ENCODE measurements at places on chromosomes 2 and 18.

DNA sequence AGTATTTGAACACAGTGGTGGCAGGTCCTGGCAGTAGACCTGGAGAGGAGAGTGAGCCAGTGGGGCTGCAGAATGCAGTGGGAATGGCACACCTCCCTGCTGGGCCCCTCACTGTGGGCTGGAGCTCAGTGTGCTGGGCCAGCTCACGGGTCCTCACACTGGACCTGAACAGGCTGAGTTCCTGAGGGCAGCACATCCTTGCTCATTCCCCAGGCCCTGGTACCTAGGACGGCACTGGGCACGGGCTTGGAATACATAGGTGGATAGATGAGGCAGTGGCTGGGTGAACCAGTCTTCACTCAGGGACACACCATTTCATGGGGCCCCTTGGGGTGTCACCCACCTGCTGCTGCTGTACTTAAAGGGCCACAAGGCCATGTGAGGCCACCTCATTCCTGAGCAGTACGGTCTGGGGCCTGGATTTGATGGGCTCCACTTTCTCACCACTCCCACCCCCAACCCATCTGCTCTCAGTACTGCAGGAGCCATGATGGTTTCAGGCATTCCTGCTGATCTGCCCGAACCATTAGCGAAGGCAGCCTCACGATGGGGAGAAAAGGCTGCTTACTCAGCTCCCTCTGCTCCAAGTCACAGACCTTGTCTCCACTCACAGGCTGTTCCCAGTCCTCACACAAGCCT lies 4.2 kb downstream of the TMEM177 start:
- DNase-seq = no peak

- DNase-seq = no peak
Observed at GRCh38 chr18:48319801-48320638, 89.2 kb downstream of the ZBTB7C start.

- DNase-seq = no peak
Observed at GRCh38 chr2:39091543-39091942, 29.3 kb downstream of the SOS1 start.

DNA sequence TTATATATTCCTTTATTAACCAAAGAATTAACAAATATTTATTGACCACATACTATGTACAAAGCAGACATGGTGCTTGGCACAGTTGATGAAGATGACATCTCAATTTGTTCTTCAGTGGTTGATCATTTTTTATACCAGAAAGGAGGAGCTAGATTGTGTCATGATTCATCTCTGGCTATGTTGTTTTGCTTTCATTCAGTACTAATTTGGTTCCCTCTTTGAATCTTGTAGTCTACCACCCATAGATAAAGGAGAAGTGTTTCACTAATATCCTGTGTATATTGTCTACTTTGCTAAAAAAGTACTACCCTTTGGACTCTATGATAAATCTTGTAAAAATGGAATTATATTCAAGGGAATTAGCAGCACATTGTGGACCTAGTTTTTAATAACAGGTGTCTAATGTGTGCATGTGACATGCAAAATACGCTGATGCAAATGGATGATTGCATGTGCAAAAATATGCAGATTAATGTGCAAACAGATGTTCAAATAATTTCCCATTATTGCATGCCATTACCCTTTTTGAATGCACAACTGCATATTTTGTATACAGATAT lies 313.2 kb upstream of the ZEB2 start:
- no peak for DNase-seq

GRCh38 chr18:43592269-43592668 lies 315.0 kb upstream of the SYT4 start:
- no peak for DNase-seq

DNA sequence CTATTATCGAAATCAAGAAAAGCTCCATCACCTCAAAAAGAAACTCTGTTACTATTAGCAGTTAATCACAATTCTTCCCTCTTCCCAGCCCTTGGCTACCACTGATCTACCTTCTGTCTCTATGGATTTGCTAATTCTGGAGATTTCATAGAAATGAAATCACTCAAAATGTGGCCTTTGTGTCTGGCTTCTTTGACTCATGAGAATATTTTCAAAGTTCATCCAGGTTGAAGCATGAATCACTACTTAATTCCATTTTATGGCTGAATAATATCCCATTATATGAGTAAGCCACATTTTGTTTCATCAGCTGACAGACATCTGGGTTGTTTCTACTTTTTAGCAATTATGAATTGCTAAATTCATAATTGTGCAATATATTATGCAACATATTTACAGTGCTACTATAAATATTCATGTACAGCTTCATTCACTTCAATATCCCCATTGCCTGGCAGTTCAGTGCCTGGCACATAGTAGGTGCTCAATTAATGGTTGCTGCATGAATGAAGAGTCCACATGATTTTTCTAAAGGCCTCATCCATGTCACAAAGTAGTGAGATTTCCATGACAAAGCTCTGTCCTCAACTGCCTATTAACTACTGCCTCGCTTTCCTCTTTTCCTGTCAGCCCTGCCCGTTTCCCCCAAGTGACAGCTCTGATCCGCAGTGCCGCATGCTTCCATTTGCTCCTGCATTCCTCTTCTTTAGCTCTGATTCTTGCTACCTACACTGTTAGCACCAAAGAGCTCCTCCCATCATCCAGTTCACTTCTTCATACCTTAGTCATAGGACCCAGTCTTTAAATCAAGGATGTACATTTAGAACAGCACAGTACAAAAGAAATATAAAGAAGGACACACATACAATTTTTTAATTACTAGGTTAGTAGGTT lies 32.8 kb downstream of the CCDC93 start:
- no peak for DNase-seq

DNA sequence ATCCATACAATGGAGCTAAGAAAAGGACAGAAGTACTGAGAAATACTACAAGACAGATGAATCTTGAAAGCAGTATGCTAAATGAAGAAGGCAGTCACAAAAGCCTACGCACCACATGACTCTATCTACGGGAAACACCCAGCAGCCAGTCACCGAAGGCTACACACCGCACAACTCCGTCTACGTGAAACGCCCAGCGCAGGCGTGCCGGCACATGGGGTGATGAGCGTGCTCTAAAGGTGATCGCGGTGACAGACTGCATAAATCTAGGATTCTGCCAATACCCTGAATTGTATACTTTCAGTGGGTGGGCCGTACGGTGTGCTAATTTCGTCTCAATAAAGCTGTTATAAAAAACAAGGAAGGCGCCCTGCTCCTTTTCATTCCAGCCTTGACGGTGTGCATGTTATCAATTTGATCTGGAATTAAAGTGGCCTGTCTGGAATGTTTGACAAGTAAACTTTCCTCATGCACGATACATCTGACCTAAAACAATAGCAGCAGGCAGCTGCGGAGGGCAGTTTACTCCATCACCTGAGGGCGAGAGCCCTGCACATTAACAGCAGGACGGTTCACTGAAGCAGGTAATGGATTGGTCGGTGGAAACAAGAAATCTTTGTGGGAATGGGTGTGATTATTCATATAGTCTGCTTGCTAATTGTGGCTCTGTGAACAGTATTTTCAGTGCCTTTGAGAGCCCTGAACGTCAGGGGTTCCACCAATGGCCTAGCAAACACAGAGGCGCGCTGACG lies 86.2 kb upstream of the SALL3 start:
- DNase-seq = no peak

- DNase-seq = no peak
Observed at GRCh38 chr18:63106727-63107126, 212.8 kb downstream of the BCL2 start.

- DNase-seq = no peak
Observed at GRCh38 chr2:100269889-100270288, 52.4 kb downstream of the LONRF2 start.
